ENCODE measurements at places on chromosomes 5 and 9. TPM values are rescaled to one million over a fixed set of nuclear protein-coding genes. Genes with fewer than 3 reads are reported as not detected.

- no peak for DNase-seq
Measured at GRCh38 chr5:44542470-44542869, 153.2 kb upstream of the FGF10 start.

DNA sequence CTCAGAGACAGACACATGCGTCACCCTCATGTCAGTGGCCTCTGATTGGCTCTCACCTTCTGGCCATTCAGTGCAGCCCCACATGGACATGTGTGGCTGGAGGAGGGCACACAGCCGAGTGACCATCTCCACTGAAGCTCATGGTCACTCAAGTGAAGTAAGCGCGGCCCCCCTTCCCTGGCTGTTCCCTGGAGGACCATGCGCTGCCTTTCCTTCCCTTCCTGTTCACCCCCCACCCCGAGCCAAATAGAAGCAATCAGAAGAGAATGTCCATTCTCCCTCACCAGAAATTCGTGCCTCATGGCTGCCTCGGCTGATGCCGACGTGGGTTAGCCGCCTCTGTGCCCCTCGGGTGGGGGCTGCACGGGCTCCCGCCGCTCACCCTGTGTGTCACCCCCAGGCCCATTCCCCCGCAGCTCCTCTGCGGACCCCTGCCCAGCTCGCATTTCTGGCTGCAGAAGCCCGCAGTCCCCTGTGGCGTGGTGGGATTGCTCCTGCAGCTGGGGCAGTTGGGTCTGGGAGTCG lies 12.5 kb upstream of the COL5A1 start:
- DNase-seq = no peak

DNA sequence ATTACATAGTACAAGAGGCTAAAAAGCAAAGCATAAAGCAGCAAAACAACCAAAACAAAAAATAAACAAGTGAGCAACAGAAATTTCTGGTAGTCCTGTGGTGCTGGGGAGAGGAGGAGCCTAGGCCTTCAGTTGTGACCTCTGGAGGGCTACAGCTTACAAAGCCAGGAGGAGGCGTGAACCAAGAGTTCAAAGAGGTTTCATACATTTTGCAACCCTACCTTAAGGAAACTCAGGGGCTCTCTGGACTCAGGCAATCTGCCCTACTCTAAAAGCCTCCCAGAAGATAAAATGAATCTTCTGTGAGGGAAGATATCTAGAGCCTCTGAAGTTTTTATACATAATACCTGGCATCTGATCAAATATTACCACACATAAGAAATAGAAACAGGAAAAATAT lies 187.4 kb downstream of the AGTPBP1 start:
- no peak for DNase-seq

DNA sequence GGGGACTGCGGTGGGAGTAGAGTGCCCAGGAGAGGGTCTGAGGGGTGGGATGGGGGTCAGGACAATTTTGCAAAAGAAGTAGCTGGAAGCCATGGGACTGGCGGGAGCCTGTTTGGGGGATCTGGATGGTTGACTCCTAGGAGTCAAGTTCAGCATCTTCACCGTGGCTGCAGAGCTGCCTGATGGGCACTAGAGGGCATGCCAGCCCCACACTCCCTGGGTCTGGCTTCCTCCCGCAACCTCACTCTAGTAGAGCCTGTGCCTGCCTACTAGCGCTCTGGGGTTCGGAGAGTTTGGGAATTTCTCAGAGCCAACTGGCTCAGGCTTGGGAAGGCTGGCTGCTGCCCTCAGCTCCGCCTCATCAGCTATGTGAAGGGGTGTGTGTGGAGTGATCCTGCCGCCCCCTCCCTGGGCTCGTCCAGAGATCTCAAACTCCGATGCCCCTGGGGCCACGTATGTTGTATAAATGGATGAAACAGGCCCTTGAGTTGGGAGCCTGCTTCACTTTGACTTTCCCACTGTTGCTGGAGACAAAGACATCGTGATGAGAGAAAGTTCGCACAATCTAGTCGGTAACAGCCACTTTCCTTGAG lies 10.8 kb downstream of the TSPAN17 start:
- DNase-seq = peak; percentile 50

DNA sequence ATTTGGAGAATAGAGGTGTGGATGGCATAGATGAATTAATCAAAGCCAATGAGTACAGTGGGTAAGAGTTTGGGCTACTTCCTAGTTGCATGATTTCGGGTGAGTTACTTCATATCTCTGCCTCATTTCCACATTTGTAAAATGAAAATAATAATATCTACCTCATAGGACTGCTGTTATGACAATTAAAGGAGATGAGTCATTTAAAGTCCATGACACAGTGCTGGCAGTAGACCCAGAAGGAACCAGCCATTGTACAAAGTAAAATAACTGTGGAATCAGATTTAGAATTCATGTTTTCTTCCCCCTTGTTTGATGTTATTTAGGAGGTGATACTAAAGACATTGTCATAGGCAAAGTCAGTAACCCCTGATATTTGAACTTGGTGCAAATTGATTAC lies 139.5 kb upstream of the SLC27A6 start:
- DNase-seq = no peak

DNA sequence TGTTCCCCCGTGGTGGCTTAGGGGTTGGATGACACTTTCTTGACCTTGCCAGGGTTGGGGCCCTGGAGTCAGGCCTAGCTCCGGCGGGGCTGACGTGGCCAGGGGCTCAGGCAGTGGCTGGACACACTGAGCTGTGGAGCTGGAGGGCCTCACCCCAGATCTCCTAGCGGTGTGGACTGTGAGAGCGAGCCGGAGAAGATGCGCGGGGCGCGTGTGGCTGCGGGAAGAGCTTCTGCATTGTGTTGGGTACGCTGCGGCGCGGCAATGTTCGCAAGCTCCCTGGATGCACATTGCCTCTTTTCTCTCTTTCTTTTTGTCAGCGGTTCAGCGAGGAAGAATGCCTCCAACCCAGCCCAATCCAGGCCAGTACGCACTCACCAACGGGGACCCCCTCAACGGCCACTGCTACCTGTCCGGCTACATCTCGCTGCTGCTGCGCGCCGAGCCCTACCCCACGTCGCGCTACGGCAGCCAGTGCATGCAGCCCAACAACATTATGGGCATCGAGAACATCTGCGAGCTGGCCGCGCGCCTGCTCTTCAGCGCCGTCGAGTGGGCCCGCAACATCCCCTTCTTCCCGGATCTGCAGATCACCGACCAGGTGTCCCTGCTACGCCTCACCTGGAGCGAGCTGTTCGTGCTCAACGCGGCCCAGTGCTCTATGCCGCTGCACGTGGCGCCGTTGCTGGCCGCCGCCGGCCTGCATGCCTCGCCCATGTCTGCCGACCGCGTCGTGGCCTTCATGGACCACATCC lies 4.8 kb downstream of the NR2F1 start:
- DNase-seq = no peak

DNA sequence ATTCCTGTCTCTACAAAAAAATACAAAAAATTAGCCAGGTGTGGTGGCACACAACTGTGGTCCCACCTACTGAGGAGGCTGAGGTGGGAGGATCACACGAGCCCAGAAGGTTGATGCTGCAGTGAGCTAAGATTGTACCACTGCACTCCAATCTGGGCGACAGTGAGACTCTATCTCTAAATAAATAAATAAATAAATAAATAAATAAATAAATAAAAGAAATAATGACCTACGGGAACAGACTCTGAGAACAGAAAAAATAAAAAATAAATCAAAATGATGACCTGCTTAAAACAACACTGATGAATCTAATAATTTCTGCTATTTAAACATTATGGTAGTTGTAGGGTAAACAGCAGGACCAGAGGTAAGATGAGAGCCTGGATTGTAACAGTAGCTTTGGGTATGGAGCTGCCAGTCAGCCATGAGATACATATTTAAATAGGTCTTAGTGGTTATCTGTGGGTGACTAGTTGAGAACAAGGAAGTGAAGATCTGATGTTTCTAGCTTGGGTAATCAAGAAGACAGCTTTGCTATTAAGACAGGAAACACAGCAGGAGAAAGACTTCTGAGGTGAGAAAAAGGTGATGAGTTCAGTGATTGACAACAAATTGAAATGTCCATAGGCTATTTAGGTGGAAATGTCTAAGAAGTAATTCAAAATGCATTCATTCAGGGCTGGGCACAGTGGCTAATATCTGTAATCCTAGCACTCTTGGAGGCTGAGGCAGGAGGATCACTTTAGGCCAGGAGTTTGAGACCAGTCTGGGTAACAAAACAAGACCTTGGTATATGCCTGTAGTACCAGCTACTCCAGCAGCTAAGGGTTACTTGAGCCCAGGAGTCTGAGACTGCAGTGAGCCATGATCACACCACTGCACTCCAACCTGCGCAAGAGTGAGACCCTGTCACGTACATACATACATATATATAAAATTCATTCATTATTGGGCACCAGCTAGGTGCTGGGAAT lies 11.0 kb downstream of the RNF145 start:
- DNase-seq = no peak

DNA sequence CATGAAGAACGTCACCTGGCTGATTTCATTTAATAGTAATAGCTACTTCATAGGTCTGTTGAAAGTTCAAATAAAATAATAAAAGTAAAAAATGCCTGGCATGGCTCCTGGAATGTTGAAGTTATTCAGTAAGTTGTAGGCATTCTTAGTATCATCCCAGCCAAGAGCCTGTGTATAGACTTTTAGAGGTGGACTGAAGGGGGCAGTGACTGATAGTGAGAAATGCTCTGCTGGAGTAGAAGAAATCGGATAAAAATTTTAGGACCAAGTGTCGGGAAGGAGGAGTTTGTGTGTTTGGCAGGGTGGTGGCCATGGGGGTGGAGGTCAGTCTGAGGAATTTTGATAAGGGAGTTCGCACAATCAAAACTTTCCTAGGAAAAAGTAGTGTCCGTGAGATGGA lies 3.6 kb downstream of the ZFP2 start:
- DNase-seq = no peak

GRCh38 chr5:62771341-62771740 lies 192.7 kb downstream of the LRRC70 start:
- peak; percentile 64 for DNase-seq

DNA sequence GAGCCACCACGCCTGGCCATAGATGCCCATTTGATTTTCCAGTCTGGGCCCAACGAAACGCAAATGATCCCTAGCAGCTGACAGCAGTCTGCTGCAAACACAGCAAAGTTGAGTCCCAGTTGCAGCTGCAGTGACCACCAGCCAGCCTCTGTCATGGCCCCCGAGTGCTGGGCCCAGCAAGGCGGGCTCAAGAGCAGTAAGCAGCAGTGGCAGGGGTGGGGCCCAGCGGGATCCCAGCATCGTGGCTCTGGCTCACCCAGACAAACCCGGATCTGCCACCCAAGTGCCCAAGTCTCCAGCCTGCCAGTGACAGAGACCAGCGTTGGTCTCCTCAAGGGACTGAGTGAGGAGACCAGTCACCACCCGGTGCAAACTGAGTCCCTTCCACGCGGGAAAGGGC lies 6.9 kb upstream of the LTC4S start:
- no peak for DNase-seq

DNA sequence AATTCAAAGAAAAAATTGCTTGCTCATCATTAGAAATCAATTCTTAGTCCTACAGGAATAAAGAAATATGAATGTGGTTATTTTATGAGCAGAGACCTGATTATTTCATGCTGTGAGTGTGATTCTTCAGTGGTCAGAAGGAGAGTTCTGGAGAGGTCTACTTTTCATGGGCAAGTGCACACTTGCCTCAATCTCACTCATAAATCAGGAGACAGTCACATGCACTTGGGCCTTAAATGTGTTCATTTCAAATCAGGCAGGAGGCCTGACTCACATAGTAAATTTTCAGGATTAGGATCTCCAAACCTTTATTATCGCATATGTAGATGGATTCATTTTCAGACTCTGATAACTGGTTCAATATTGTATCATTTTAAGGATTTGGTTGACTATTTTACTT lies 323.2 kb upstream of the CCNH start:
- no peak for DNase-seq

GRCh38 chr9:85541876-85542275 lies 199.9 kb downstream of the AGTPBP1 start:
- no peak for DNase-seq

GRCh38 chr5:110925398-110925797 lies 146.1 kb upstream of the TSLP start:
- DNase-seq = no peak

- no peak for DNase-seq
Measured at GRCh38 chr9:18595597-18595996, 121.6 kb downstream of the ADAMTSL1 start.

DNA sequence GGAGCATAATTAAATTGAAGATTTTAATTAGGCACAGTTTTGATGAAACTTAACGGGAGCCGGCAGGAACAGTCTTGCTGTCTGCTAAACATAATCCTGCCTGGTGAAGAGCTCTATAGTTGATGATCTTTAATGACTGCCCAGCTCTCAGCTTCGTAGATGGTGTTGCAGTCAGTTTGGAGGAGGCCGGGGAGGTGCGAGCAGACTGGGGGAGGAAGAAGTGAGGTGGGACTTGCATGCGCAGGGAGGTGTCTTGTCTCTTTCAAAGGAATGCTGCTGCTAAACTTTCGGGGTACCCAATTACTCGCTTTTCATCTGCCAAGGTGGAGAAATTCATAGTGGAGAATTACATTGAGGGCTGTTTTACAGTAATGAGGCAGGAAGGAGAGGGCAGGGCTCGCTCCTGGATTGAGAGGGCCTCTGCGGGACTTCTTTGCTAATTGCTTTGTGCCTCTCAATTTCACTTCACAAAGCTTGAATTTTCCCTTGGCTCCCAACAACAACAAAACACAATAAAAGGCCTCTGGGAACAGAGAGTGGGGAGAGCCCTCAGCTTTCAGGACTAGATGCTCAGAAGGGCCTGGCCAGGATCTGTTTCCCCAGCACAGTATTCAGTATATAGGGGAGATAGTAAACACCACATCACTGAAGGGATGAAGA lies 257.9 kb upstream of the ADRA1B start:
- no peak for DNase-seq

- DNase-seq = no peak
Measured at GRCh38 chr5:159995907-159996306, 13.0 kb upstream of the TTC1 start.

- DNase-seq = peak; percentile 97
Measured at GRCh38 chr5:179023528-179024189, at the start of gene ZNF879. TSS of gene ZNF879 (plus strand) at chr5:179023804. CDS start at chr5:179025005, 1,201 bp downstream.

FBP2 gene
- 0.16 TPM for polyA plus RNA-seq

HDAC3 gene
- 118 TPM for polyA plus RNA-seq

FOXD4L6 gene
- not detected for polyA plus RNA-seq

IRX1 gene
- 36.5 TPM for polyA plus RNA-seq

PRXL2C gene
- 4.2 TPM for polyA plus RNA-seq

BSPRY gene
- 11.1 TPM for polyA plus RNA-seq

NR2F1 gene
- polyA plus RNA-seq = 295 TPM

EGFL7 gene
- 86.3 TPM for polyA plus RNA-seq

Data from renal pelvis (tissue), 12 donors.